Transverse colon (tissue), 4 donors: ENCODE measurements at places on chromosomes 7 and 10. TPM values are rescaled to one million over a fixed set of nuclear protein-coding genes. Genes with fewer than 3 reads are reported as not detected.

- no peak for DNase-seq
- no peaks in the 10 kb centered on the region for H3K36me3 ChIP-seq
- H3K27ac ChIP-seq: no peak overlapping the region
- no peaks in the 10 kb centered on the region for H3K27me3 ChIP-seq
- no peak overlapping the region for H3K4me3 ChIP-seq
Measured at GRCh38 chr7:152341039-152341913, 94.5 kb downstream of the KMT2C start.

DNA sequence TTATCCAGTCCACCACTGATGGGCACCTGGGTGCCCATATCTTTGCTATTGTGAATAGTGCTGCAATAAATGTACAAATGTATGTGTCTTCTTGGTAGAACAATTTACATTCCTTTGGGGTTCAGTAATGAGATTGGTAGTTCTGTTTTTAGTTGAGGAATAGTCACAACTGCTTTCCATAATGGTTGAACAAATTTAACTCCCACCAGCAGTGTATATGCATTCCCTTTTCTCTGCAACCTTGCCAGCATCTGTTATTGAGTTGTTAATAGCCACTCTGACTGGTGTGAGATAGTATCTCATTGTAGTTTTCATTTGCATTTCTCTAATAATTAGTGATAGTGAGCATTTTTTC is 27.8 kb downstream of the COA1 start:
- no peaks in the 10 kb centered on the region for H3K27me3 ChIP-seq
- H3K4me1 ChIP-seq: no peaks in the 10 kb centered on the region
- no peak overlapping the region for H3K27ac ChIP-seq
- no peak for DNase-seq
- no peaks in the 10 kb centered on the region for H3K36me3 ChIP-seq

DNA sequence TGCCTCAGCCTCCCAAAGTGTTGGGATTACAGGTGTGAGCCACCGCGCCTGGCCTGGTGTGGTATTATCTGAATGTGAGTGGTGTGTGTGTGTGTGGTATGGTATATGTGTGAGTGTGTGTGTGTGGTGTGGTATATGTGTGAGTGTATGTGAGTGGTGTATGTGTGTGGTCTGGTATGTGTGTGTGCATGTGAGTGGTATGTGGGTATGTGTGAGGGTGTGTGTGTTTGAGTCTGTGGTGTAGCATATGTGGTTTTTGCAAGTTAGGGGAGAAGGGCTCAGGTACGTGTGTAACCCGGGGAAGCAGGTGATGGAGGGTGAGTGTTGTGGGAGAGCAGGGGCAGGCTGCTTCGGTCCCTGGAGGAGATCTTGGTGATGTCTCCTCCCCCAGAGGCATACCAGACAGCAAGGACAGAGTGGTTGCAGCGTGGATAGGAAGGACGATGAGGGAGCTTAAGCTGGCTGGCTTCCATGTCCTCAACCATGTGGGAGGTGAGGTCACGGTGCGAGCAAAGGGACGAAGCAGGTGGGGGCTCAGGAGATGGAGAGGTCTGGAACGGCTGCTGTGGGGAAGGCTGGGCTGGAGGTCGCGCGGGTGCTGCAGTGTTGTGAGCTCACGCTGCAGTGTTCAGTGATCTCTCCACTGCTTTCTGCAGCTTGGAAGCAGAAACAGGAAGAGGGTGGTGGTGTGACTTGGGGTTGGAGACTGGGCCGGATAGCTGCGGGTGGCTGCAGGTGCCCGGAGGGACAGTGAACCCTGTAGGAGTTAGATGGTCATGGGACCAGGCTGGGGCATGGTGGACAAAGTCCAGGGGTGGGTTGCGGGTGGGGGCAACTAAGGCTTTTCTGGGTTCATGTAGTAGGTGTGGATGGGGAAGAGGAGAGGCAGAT is 5.0 kb downstream of the ZYX start:
- peaks cover 6% of the 10 kb centered on the region for H3K36me3 ChIP-seq
- no peak for DNase-seq
- H3K4me3 ChIP-seq: no peak overlapping the region
- peaks cover 25% of the 10 kb centered on the region for H3K4me1 ChIP-seq
- H3K27me3 ChIP-seq: no peaks in the 10 kb centered on the region

DNA sequence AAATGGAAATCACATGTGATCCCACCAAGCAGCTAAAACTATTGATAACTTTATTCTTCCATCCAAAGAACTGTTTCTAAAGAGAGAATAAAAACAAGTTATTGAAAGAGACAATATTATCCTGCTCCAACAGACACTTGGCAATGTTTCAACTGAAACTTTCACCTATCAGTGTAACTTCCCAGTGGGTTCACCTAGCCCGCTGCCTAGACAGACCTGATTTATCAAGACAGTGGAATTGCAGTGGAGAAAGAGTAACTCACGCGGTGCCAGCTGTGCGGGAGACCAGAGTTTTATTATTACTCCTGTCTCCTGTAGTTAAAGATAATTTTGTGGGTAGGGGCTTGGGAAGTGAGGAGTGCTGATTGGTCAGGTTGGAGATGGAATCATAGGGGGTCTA is 199.8 kb downstream of the AHR start:
- H3K36me3 ChIP-seq: no peaks in the 10 kb centered on the region
- H3K4me1 ChIP-seq: no peaks in the 10 kb centered on the region
- no peak for DNase-seq
- H3K27me3 ChIP-seq: no peaks in the 10 kb centered on the region

The GPR15LG gene
- total RNA-seq: 480 TPM

- H3K27me3 ChIP-seq: no peaks in the 10 kb centered on the region
- H3K4me3 ChIP-seq: no peak overlapping the region
- no peaks in the 10 kb centered on the region for H3K36me3 ChIP-seq
Measured at GRCh38 chr10:112295853-112296830, 12.9 kb downstream of the TECTB start.
